ENCODE measurements at places on chromosomes 3 and 15. TPM values are rescaled to one million over a fixed set of nuclear protein-coding genes. Genes with fewer than 3 reads are reported as not detected.

- no peak for DNase-seq
These were observed 45.3 kb upstream of the VILL start for GRCh38 chr3:37945156-37945806.

Gene SCN11A
- total RNA-seq: 0.32 TPM

GRCh38 chr15:51303462-51303980 lies 34.9 kb downstream of the CYP19A1 start:
- DNase-seq: no peak

GRCh38 chr3:183394150-183394549 lies 34.3 kb downstream of the MCF2L2 start:
- DNase-seq: no peak

Gene DNAJB8
- not detected for total RNA-seq
